ENCODE measurements at places on chromosomes 11 and 22.

- DNase-seq = no peak
These were observed 31.1 kb upstream of the WT1 start for GRCh38 chr11:32466279-32466915.

DNA sequence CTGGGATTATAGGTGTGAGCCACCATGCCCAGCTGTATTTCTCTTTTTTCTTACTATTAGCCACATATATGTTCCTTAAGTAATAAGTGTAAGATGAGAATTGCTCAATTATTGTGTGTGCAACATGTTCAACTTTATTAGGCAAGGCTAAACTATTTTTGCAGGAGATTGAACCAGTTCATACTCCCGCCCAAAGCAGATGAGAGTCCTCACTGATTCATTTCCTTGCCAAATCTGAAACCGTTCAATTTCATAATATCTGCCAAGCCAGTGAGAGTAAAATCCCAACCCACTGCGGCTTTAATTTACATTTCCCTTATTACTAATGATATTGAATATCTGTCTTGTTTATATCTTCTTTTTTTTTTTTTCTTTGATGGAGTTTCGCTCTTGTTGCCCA, 48.4 kb downstream of the KCNJ4 start:
- DNase-seq = no peak

DNA sequence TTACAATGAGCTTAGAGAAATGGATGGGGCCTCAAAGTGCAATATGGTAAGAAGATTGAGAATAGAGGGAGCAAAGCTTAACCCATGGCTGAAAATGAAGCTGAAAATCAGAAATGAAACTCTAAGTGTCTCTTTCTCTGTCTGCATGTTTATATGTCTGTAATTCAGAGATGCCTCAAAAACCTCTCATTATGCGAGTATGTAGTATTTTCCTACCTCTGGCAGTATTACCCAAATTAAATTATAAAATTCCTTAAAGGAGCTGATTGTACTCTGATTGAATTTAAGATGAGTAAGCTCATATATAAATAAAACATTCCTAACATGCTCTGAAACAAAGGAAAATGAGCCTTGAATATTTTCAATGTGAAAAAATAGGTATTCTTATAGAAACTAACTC, 39.8 kb upstream of the PRSS23 start:
- no peak for DNase-seq

GRCh38 chr11:116348226-116348625, 424.6 kb downstream of the BUD13 start:
- DNase-seq = no peak

- DNase-seq = no peak
These were observed 71.3 kb downstream of the PPP2R1B start for GRCh38 chr11:111694851-111695250.
